ENCODE measurements at places on chromosomes 2 and 18.

DNA sequence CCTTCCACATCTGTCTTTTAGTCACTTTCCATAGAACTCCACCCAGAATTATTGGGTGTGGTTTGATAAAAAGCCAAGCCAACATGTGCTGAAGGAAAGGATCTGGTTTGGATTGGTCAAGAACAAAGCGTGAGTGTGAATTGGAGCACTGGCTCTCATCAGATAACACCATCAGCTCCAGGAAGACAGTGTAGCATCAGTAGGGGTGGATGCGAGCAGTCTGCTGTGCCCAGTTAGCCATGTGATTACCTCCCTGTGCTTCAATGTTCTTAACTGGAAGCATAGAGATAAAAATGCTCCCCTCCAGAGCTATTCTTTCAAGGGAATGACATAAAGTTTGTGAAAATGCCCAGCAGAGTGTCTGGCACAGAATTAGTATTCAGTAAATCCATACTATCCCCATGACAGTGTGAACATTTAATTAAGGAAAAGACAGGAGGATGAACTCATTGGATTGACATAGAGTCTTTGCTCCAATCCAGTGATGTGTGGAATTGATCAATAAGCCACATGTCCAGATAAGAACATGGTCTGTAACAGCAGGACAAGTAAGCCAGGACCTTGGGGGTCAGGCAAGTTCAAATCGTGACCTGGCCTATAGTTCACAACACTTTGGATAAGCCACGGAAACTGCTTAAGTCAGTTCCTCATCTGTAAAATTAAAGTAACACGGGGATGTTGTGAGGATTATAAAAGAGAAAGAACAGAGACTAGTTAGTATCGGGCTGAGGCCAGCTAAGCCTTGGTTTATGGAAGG lies 68.0 kb downstream of the FAM124B start:
- H3K36me3 ChIP-seq, result no peaks in the 10 kb centered on the region
- H3K27ac ChIP-seq, result no peak overlapping the region
- H3K4me1 ChIP-seq, result peaks cover 10% of the 10 kb centered on the region
- no peak for DNase-seq

- peaks cover 46% of the 10 kb centered on the region for H3K36me3 ChIP-seq
- peak overlapping the region; percentile 81 for H3K27ac ChIP-seq
- peaks cover 12% of the 10 kb centered on the region for H3K4me1 ChIP-seq
- no peak for DNase-seq
- H3K4me3 ChIP-seq, result no peak overlapping the region
Observed at GRCh38 chr2:217868911-217869334, 133.9 kb downstream of the TNS1 start.

GRCh38 chr2:127792805-127793204 lies 18.2 kb downstream of the WDR33 start:
- H3K27ac ChIP-seq, result no peak overlapping the region
- no peak overlapping the region for H3K4me3 ChIP-seq
- no peak for DNase-seq

DNA sequence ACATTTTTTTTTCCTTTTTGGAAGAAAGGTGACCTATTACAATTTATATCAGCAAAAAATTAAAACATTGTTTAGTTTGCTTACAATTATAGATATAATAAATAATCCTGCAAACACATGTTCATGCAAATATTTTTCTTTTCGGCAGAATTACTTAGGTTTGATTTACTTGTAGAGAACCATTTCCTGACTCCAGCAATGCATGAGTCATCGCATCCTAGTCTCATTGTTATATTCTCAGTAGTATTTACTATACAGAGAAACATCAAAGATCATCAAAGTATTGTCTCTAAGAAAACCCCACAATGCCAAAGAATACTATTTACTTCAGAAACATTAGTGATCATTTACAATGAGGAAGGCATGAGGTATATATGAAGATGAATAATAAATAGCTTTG lies 40.4 kb upstream of the MTIF2 start:
- DNase-seq, result no peak
- no peak overlapping the region for H3K27ac ChIP-seq
- peaks cover 3% of the 10 kb centered on the region for H3K4me1 ChIP-seq
- no peaks in the 10 kb centered on the region for H3K27me3 ChIP-seq
- peaks cover 18% of the 10 kb centered on the region for H3K36me3 ChIP-seq

DNA sequence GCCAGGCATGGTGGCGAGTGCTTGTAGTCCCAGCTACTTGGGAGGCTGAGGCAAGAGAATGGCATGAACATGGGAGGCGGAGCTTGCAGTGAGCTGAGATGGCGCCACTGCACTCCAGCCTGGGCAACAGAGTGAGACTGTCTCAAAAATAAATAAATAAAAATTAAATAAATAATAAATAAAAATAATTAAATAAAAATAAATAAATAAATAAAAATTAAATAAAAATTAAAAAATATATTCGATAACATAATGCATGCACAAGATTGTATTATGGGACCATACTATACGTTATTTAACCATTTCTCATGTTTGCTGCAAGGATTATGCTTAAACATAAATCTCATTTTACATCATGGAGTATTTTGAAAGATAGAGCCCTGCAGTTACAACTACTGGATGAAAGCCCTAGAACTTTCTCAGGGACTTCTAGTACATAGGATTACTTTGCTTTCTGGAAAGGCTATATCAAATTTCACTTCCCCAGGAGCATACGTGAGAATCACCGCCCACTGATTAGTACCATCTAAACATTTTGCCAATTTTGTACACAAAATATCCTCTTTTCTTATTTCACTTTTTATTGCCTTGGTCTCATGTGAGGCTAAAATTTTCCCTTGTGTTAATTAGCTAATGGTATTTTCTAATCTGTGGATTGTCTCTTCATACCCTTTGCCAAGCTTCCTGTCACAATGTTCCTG lies 234.3 kb upstream of the LYPD1 start:
- H3K36me3 ChIP-seq, result no peaks in the 10 kb centered on the region
- no peak overlapping the region for H3K27ac ChIP-seq
- no peak overlapping the region for H3K4me3 ChIP-seq
- H3K27me3 ChIP-seq, result no peaks in the 10 kb centered on the region
- DNase-seq, result no peak

GRCh38 chr2:98936353-98937351 lies 627 bp upstream of the CRACDL start:
- peak overlapping the region; percentile 74 for H3K27ac ChIP-seq
- H3K4me3 ChIP-seq, result peak overlapping the region; percentile 73
- peaks cover 55% of the 10 kb centered on the region for H3K4me1 ChIP-seq
- H3K36me3 ChIP-seq, result no peaks in the 10 kb centered on the region

DNA sequence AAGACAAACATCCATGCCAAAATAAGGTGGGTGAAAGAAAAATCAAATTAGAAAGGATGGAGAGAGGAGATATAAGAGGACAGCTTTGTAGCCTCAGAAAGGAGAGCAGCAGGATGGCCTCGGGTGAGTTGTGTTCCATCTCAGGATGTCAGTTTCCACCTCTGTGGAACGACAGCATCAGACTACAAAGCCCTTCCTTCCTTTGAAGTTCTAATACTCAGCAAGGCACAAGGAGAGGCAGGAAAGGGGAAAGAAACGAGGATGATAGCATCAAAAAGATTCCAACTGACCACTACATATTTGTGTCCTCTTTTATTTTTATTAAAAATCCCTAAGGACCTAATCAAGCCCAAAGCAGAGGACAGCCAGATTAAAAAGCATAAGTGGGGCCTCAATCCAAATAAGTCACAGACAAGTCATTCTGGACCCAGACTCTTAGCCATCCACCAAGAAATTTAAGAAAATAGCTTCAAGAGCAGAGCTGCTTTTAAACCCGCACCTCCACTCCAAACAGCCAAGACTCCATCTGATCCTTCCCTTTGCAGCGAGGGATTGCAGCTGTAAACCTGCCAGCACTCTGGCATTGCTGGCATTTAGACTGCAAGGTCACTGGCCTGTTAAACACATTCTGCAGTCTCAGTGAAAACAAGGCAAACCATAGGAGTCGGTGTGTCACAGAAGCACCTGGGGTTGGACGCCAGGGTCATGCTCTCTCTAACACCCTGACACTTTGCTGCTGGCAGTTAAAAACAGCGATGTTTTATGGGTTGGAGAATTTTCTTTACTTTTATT lies 314.5 kb upstream of the CHAC2 start:
- DNase-seq, result no peak
- H3K27me3 ChIP-seq, result peaks cover 26% of the 10 kb centered on the region
- H3K4me3 ChIP-seq, result no peak overlapping the region
- peaks cover 4% of the 10 kb centered on the region for H3K36me3 ChIP-seq
- H3K4me1 ChIP-seq, result peaks cover 26% of the 10 kb centered on the region
- no peak overlapping the region for H3K27ac ChIP-seq

- H3K4me1 ChIP-seq, result peaks cover 24% of the 10 kb centered on the region
- no peak for DNase-seq
- H3K27me3 ChIP-seq, result no peaks in the 10 kb centered on the region
- no peak overlapping the region for H3K4me3 ChIP-seq
Observed at GRCh38 chr2:213288913-213289700, 4.8 kb downstream of the SPAG16 start.

GRCh38 chr2:231781798-231782726 lies 980 bp upstream of the PDE6D start:
- peak overlapping the region; percentile 92 for H3K4me3 ChIP-seq
- H3K36me3 ChIP-seq, result no peaks in the 10 kb centered on the region
- H3K27ac ChIP-seq, result peak overlapping the region; percentile 96
- peaks cover 46% of the 10 kb centered on the region for H3K4me1 ChIP-seq

- H3K36me3 ChIP-seq, result no peaks in the 10 kb centered on the region
- DNase-seq, result no peak
- H3K4me1 ChIP-seq, result peaks cover 12% of the 10 kb centered on the region
- H3K27me3 ChIP-seq, result no peaks in the 10 kb centered on the region
- H3K4me3 ChIP-seq, result no peak overlapping the region
Observed at GRCh38 chr2:214836568-214836967, 27.1 kb upstream of the BARD1 start.

DNA sequence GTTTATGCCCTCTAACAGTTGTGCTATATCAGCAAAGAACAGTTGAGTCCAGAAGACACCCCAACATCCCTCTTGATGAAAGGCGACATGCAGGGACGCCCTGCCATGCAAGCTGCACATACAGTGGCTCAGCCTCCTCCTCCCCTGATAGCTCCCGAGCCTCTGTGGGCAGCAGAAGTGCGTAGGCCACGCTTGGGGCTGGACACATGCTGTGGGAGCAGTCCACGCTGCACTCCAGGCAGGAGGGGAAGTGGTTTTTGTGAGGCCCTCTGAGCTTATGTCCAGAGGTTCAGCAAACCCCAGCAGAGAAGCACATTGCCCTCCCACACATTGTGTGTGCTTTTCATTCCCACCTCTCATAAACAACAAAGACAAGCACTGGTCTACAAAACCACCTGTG lies 162.1 kb downstream of the SEPTIN10 start:
- peaks cover 25% of the 10 kb centered on the region for H3K36me3 ChIP-seq
- peak; percentile 86 for DNase-seq
- no peaks in the 10 kb centered on the region for H3K27me3 ChIP-seq
- no peak overlapping the region for H3K27ac ChIP-seq
- H3K4me3 ChIP-seq, result no peak overlapping the region
- H3K4me1 ChIP-seq, result peaks cover 81% of the 10 kb centered on the region

GRCh38 chr2:20635675-20636584 lies 15.0 kb downstream of the HS1BP3 start:
- peaks cover 25% of the 10 kb centered on the region for H3K4me1 ChIP-seq
- H3K4me3 ChIP-seq, result no peak overlapping the region
- DNase-seq, result peak; percentile 95
- no peak overlapping the region for H3K27ac ChIP-seq
- H3K36me3 ChIP-seq, result peaks cover 6% of the 10 kb centered on the region

GRCh38 chr18:8946066-8946838 lies 156.2 kb upstream of the NDUFV2 start:
- H3K4me3 ChIP-seq, result no peak overlapping the region
- H3K36me3 ChIP-seq, result peaks cover 6% of the 10 kb centered on the region
- peak overlapping the region; percentile 96 for H3K27ac ChIP-seq
- no peak for DNase-seq
- peaks cover 72% of the 10 kb centered on the region for H3K4me1 ChIP-seq
- H3K27me3 ChIP-seq, result no peaks in the 10 kb centered on the region

- H3K27ac ChIP-seq, result peak within 1 kb of the TSS; percentile 99
- H3K4me3 ChIP-seq, result peak within 1 kb of the TSS; percentile 84
- no peak for DNase-seq
- H3K36me3 ChIP-seq, result no peaks in the 10 kb centered on the region
- H3K27me3 ChIP-seq, result no peaks in the 10 kb centered on the region
Observed at GRCh38 chr2:234951664-234952269, at the start of gene SH3BP4. Gene SH3BP4, plus strand, starts transcription at chr2:234952017. Its CDS starts 82,986 bp downstream, at chr2:235035003.

DNA sequence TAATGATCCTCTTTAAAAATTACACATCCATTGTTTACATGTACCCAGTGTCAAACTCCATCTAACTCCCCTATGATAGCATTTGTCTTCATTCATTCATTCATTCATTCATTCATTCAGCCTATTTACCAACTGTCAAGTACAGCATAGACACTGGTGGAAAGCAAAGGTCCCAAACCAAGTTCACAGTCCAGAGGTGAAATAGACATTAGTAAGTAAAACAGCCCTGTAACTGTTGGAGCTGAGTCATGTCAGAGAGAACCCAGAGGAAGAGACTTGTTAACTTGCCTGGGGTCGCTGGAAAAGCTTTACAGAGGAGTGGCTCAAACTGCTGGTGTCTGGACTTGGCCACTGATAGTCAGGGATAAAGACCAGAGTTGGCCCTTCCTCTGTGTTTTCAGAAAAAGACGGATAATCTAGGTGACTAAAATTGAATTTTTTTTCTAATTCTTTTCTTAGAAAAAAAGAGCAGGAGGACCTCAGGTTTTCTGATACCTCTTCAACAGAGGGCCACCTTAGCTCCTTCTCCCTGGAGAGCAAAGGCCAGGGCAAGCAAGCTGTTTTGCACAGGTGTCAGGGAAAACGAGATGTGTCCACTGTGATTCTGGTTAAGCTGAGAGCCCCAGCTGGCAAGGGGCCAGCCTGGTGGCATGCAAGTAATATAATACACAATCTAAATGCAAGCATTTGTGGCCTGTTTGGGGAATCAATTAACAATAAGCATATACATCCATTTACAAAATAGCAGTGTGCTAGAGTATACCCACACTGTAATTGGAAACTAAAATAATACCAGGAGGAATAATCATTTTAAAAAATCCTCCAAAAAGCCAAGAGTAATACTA lies 96.7 kb upstream of the SLC14A2 start:
- peak overlapping the region; percentile 84 for H3K27ac ChIP-seq
- no peak for DNase-seq
- no peaks in the 10 kb centered on the region for H3K36me3 ChIP-seq
- H3K4me3 ChIP-seq, result no peak overlapping the region

GRCh38 chr2:150981826-150982225 lies 279.8 kb downstream of the RBM43 start:
- H3K36me3 ChIP-seq, result no peaks in the 10 kb centered on the region
- no peaks in the 10 kb centered on the region for H3K27me3 ChIP-seq
- H3K27ac ChIP-seq, result no peak overlapping the region
- H3K4me1 ChIP-seq, result peaks cover 5% of the 10 kb centered on the region
- no peak overlapping the region for H3K4me3 ChIP-seq

GRCh38 chr2:146615778-146616177 lies 1229.1 kb upstream of the ACVR2A start:
- H3K4me1 ChIP-seq, result no peaks in the 10 kb centered on the region
- H3K4me3 ChIP-seq, result no peak overlapping the region
- no peak for DNase-seq
- H3K27me3 ChIP-seq, result no peaks in the 10 kb centered on the region
- H3K27ac ChIP-seq, result no peak overlapping the region

Data from chondrocyte (in vitro differentiated cells).